ENCODE measurements at places on chromosomes 13 and 19.

- no peak for DNase-seq
Observed at GRCh38 chr13:113604186-113604585, 19.6 kb downstream of the TFDP1 start.

DNA sequence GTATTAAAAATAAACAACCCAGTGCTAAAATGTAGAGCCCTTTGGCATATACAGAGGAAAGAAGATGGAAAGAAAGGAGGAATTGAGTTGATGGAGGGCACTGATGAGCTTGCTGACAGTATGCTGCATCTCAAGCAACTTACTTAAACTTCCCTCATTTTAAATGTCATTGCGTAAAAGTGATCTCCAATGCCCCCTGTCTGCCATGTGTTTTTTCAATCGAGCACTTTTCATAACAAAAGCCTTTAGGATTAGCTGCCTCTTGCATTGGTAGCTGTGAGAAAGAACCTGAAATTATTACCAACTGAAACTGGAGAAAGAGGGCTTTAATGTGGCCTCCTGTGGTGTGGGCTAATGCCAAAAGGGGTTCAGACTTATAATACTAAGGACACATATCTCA, 541.6 kb downstream of the SUCLA2 start:
- DNase-seq: no peak

DNA sequence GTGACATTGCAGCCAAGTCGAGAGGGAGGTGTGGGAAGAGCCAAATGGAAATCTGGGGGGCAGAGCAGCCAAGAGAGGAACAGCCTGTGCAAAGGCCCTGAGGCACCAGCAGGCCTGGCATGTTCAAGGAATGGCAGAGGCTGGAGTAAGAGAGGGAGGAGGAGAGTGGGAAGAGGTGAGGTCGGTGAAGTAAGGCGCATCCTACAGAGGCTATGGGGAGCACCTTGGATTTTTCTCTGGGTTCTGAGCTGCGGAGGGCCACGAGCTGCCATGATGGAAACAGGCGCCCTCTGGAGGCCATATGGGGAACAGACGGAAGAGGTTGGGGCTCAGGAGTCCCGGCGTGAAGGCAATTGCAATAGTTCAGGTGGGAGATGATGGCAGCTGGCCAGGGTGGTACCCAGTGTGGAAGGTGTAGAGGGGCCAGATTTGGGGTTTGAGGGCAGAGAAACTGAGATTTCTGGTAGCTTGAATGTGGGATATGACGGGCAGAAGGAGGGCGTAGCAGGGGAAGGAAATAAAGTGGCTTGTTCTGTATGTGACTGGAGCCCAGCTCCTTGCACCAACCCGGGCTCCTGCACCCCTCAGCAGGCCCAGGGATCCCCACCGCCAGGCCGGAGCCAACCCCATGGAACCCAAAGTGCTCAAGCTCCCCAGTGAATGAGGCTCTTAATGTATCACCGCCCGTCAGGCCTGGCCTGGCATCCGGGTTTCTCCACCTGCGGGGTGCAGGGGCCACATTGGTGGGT, 20.5 kb upstream of the STRN4 start:
- DNase-seq: peak; percentile 47

GRCh38 chr19:36169084-36169760, 17.0 kb upstream of the COX7A1 start:
- DNase-seq: no peak

GRCh38 chr19:3548606-3549005, 8.8 kb downstream of the MFSD12 start:
- no peak for DNase-seq

DNA sequence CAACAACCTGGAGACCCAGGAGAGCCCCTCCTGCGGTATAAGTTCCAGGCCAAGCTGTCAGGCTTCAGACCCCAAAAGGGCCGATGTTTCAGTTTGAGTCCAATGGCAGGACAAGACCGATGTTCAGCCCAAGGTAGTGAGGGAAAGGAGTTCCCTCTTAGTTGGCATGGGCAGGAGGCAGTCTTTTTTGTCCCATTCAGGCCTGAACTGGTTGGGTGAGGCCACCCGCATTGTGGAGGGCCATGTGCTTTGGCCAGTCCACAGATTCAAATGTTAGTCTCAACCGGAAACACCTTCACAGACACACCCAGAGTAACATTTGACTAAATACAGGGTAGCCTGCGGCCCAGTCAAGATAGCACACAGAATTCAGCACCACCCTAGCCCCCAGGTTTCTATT, 89.6 kb upstream of the ANKRD10 start:
- DNase-seq: no peak

DNA sequence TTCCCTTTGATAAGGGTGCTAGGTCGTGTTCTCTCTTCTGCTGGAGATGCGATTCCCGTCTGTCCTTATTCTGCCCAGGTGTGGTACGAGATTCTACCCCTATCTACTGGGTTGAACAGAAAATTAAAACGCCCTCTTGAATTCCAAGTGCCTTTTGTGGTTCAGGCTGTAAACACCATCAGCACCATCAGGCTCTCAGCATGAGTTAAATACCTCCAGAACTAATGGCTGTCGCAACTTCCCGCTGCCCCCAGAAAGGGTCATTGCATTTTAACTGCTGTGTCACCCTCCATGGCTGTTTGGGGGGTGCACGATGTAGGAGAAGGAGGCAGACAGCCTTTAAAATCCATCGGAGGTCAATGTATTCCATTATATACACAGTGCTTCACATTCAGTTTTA, 177.4 kb downstream of the OXGR1 start:
- DNase-seq: no peak

- peak; percentile 4 for DNase-seq
Observed at GRCh38 chr13:113926951-113927660, 46.8 kb downstream of the C13orf46 start.

DNA sequence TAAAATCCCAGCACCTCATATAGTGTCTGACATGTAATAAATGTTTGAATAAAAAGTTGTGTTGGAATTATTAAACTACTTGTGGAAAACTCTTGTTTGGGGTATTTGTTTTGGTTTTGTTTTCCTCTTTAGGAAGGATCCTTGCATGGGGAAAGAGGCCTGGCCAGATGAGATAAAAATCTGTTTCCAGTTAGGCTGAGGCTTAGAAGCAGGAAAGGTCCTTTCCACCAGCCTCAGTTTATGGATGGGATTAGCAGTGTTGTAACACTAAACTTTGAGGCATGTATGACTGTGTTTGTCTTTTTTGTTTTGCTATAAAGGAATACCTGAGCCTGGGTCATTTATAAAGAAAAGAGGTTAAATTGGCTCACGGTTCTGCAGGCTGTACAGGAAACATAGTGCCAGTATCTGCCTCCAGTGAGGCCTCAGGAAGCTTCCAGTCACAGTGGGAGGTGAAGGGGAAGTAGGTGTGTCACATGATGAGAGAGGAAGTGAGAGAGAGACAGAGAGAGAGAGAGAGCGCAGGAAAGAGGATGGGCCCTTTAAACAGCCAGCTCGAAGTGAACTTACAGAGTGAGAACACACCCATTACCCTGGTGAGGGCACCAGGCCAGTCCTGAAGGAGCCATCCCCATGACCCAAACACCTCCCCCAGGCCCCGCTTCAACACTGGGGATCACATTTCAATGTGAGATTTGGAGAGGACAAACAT, 21.6 kb downstream of the SPATA13 start:
- no peak for DNase-seq

GRCh38 chr19:16377521-16377920, 52.9 kb downstream of the KLF2 start:
- DNase-seq: no peak

- DNase-seq: no peak
Observed at GRCh38 chr19:42150911-42151361, 18.7 kb upstream of the POU2F2 start.

DNA sequence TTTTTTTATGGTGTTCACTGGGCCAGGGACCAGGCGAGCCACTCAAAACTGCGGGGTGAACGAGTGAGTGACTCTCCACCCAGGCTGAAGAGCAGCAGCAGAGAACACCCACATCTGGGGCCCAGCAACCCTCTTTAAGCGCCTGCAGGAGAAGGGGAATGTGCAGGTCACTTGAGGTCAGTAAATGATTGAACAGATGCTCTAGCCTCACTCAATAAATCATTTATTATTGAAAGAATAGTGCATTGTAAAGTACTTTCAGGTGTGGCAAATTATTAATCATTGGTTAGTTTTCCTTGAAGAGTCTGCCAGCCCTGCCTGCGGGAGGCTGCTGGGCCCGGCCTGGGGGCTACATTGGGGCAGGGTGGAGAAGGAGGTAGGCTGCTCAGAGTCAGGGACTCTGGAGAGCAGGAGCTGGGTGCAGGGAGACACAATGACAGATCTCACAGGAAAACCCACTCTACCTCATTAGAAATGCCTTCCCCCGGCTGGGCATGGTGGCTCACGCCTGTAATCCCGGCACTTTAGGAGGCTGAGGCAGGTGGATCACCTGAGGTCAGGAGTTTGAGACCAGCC, 42.5 kb downstream of the ABCC4 start:
- no peak for DNase-seq

GRCh38 chr19:15222738-15223648, 9.3 kb downstream of the EPHX3 start:
- peak; percentile 52 for DNase-seq

DNA sequence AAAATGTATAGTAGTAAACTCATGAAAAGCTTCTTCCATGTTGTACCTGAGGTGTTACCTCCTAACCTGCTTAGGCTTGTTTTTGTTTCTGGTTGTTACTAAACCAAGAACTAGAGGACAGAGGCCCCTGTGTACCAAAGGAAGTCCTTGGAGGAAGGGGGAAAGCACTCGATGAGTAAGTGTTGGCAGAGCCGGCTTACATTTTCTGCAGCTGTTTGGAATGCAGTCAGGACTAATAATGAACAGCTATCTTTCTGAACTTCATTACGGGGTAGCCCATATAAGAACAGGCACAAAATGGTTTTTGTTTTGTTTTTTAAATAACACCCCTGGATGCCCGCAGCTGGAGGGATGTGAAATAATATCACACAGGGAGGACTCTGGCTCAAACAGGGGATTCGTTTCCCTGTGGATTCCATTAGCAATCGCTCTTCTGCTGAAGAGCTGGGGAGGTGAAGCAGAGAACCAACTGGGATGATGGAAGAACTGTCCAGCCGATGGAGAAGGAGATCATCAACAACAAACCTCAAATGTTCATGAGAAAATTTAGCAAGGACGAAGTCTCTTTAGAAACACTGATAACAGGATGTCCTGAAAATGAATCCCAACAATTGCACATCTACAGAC, 214.2 kb upstream of the MAB21L1 start:
- no peak for DNase-seq

DNA sequence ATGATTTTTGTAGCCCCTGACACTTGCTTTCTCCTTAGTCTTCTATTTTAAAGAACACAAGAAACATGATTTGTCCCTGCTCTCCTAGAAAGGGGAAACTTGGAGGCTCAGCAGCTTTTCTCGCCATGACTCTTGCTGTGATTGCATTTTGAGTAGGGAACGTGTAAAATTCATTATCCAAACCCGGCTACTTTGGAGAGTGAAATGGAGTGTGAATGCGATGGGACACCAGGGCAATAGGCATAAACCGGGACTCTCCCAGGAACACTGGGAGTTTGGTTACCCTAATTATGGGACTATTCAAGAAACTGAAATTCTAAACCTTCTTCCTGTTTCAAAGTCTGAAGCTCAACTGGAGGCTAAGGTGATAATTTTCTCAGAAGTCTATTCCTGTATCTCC, 181.7 kb upstream of the RFC3 start:
- DNase-seq: no peak

GRCh38 chr13:110834572-110834971, 80.3 kb downstream of the ANKRD10 start:
- DNase-seq: no peak

DNA sequence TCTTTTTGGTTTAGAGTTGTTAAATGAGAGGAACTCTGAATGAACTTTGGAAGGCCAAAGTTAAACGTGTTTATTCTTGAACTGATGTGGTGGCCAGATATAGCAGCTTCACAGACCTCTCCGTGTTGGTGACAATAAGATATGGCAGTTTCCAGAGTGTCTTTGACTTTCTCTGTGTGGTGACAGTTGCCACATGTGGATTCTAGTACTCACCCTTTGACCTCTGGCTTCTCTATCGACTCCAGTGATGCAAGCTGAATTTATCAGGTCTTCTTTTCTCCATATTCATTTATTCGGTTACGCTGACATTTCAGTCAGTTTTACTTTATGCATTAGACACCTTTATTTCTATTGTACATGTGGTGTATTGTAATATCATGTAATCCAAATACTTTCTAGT, 1469.5 kb downstream of the SLITRK1 start:
- DNase-seq: no peak

GRCh38 chr13:114122591-114123211, 9.7 kb downstream of the RASA3 start:
- no peak for DNase-seq

DNA sequence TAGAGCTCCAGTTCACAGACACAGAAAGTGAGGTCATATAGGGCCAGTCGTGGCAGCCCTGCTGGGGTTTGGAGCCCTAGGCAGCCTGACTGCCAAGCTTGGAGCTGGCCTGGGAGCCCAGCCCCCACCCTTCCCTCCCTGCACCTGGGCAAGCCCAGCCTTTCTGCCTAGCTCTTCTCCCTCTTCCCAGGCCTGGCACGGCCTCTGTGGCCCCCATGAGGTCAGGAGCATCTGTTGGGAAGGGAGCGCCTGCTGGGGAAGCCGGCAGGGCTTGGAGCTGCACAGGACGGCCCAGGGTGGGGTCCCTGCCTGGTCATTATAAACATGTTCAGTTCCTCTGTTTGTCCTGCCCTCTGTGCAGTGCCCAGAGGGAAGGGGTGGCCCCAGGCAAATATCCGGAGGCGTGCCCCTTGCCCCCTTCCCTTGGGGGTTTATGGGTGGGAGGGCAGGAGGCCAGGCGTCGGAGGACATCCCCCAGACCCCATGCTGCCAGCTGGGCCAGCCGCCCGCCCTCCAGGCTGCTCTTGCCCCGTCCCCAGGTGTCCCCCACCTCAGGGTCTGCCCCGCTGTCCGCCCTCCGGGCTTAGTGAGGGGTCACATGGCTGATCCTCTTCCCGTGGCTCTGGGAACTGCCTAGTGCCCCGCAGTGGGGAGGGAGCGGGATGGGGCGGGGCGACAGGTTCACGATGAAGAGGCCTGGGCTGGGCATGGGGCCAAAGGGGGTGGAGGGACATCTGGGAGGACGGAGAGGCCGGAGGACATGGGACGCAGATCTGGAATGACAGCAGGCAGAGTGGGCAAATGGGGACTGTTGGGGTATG, 30.0 kb upstream of the NCCRP1 start:
- DNase-seq: no peak

- DNase-seq: no peak
Observed at GRCh38 chr19:35436477-35437405, 11.3 kb upstream of the FFAR2 start.

- peak; percentile 54 for DNase-seq
Observed at GRCh38 chr19:4304538-4305256, at the start of gene FSD1. FSD1 (plus strand) TSS chr19:4304598; CDS start chr19:4304747, 149 bp downstream.

- no peak for DNase-seq
Observed at GRCh38 chr13:50403311-50403710, 388.1 kb downstream of the KCNRG start.

GRCh38 chr19:47595944-47596343, 13.0 kb upstream of the BICRA start:
- DNase-seq: no peak
